Stimulated activated CD4-positive, alpha-beta T cell treated with anti-CD3 and anti-CD28 coated beads, Interleukin-1b, Interleukin-23, amount 100 ng/mL, for 1 hour (primary cell): ENCODE measurements at places on chromosomes 1 and 21.

DNA sequence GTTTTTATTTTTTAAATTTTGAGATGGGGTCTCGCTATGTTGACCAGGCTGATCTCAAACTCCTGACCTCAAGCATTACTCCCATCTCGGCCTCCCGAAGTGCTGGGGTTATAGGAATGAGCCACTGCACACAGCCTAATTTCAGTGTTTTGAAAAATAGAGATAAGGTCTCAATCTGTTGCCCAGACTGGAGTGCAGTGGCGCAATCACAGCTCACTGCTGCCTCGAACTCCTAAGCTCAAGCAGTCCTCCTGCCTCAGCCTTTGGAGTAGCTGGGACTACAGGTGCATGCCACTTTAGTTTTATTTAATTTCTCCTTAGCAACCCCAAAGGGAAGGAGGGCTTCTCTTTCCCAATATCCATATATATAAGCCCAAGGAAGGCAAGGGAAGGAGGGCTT, 63.7 kb upstream of the LPGAT1 start:
- no peak for DNase-seq

DNA sequence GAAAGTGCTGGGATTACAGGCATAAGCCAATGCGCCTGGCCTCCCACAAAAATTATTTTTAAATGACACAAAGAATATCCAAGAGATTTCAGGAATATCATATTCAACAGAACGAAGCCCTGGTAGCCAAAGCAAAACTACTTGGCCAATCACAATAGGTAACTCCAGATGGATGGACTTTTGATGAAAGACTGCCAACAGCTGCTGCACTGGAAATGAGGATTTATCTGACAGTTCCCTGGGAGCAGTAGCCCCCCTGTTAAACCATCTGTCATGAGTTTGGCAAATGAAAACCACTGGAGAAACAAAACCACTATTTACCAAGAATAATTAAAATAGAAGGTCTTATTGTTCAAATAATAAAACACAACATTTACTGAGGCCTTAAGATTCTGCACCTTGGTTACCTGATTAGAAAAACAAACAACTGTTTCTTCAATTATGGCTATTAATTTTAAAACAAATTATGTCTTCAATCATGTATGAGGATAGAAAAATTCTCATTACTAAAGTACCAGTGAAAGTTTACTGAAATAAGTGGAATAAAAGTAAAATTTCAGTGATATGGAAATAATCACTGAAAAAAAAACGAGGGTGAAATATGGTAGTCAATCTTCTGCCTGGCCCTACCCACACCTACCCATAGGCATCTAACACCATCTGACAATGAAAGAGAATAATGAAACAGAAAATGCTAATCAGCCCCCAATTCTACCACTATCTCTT, 34.3 kb upstream of the PSMG1 start:
- DNase-seq: no peak

DNA sequence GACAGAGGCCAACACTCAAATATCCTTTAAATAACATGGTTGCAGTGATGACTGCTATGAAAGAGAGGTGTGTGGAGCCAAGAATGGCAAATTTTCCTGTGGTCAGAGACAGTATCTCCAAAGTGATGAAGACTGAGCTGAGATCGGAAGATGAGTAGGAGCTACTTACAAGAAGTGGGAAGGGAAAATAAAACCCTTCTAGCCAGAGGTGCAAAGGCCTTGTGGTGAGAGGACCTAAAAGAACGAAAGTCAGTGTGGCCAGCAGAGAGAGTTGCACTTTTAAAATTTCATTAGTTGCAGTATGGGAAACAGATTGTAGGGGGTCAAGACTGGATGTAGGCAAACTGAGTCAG, 17.8 kb downstream of the SLAMF7 start:
- DNase-seq: no peak

DNA sequence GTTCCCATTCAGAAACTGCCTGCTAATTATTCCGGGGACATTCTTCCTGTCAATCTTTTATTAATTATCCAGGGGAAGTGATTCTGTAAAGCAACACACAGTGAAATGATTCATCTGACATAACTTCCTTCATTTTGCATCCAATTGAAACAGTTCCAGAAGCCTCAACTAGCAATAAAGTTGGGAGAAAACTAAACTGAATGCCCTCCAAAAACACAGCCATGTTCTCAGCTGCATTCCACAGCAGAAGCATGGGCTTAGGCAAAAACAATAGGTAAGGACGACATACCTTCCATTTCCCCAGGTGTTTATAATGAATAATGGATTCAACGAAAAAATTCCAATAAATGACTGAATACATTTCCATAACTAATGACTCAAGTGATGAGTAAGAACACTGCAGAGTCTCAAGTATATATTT, 36.9 kb upstream of the TARBP1 start:
- DNase-seq: no peak
